ENCODE measurements at places on chromosomes 6 and 20.
A peak's percentile ranks its signal among the peaks of the same experiment; 100 is the strongest.

- no peak for DNase-seq
Observed at GRCh38 chr6:55953335-55953734, 77.9 kb upstream of the BMP5 start.

DNA sequence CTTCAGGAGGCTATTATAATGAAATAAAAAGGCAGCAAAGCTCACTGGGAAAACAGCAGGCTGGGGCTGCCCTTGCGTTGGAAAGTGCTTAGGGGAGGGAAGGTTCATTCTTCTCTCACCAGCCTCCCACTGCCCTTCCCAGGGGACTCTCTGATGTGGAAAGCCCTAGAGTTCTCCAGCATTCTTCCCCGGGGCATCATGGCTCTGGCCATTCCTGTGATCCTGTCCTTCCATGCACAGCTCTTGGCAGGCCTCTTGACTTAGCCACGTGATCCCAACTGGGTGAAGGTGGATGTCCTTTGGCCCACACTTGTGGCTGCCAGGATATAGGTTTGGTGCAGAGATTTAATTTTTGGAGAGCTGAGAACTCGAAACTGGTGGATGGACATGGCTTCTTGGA is 58.0 kb upstream of the ZNF831 start:
- no peak for DNase-seq

DNA sequence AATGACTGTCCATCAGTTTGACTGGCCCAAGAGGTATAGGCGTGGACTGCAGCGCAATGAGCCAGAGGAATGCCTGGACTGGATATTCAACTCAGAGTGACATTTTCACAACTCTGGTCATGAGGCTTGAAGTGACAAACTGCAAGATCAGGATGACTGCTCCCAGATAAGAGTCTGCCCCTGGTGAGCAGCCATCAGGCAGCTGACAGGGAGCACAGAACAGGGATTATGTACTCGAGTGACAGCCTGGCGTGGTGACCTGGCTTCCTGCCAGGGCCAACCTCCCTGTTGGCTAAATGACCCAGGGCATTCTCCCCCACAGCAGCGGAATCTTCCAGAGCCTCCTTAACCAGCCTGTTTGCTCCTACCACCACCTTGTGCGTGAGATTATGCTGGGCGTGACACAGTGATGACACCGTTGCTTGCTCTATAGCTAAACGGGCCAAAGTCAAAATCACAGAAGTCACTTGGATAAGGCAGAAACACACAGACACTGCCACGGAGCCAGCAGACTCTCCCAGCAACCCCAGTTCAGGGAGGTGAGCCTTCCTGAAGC is 209.1 kb upstream of the JARID2 start:
- DNase-seq: peak; percentile 36

- DNase-seq: peak; percentile 5
Observed at GRCh38 chr6:38588631-38589366, 50.9 kb downstream of the BTBD9 start.

DNA sequence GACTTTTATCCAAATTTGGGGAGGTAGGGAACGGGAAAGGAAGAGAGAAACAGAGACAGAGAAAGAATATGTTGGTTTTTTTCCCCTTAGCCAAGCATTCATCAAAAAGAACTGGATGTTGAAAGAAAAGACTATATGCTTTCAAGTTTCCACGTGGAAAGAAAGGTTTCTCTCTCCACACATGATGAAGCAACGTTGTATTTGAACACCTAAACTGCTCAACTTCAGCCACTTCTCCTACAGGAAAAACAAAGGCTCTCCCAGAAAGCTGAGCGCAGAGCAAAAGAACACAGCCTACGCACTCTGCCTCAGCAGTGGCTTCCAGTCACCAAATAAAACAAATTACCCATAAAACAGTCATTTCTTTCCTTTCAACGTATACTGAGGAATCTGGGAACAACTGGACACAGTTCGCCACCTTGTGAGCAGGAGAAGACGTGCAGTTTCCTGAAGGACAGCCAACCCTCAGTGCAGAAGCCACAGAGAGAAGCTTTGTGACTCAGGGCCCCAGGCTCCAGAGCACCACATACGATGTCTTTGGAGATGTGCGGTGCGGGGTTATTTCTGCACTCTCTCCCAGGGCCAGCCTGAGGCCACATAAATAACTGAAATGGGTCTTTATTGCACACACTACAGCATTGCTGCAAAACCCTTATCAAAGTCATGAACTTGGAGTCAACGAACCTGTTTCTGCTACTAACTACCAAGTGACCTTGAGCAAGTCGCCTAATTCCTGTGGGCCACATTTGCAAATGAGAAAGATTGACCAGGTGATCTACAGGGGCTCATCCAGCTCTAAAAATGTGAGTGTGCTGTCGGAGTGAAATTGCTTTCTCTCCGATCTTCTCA is 10.1 kb downstream of the IL17F start:
- DNase-seq: no peak

- DNase-seq: no peak
Observed at GRCh38 chr20:51193066-51193772, 170.3 kb upstream of the KCNG1 start.

GRCh38 chr6:2543321-2543720 is 207.4 kb downstream of the MYLK4 start:
- no peak for DNase-seq

Data from suppressor macrophage treated with lipopolysaccharide for 4 hours (primary cell).